ENCODE measurements at places on chromosomes 12 and 14.

GRCh38 chr12:46669720-46670119 lies 156.1 kb downstream of the SLC38A4 start:
- no peak for DNase-seq

DNA sequence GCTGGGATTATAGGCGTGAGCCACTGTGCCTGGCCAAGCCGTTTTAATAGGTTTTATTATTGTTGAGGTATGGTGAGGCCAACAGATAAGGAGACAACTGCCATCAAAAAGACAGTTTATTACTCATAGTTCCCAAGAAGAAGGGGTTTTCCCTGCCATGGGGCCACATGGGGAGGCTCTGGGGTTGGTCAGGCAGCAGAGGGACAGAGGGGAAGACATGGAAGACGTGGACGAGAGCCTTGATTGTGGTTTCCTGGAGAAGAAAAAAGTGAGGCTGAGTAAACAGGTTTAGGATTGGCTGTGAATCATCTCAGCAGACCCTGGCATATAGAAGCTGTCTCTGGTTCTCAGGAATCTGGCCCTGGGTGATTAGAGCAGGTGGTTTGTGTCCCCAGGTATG lies 69.9 kb downstream of the FOXN4 start:
- DNase-seq, result no peak

DNA sequence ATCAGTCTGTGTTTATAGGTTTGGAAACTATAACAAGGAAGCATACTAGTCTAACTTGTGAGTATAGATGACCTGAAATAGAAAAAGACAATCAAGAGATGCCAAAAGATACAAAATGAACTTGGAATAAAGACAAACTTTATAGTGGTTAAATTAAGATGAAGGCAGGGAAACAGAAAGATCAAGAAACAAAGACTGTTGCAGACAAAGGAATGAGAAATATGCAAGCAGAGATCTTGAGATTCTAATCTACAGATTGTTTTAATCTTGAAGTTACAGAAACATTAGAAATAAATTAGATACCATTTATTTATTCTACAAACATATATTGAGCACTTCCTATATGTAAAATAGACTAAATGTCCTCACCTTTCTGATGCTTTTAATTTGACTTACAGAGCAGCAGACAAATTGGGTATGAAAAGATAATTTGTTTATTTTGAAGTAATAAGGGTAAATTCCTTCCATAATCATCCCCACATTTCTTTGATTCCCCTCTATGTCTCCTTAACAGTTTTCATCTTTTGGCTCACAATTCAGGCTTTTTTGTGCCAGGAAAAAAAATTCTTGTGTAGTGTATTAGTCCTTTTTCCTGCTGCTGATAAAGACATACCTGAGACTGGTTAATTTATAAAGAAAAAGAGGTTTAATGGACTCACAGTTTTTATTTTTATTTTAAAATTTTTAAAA lies 134.4 kb downstream of the KITLG start:
- no peak for DNase-seq

DNA sequence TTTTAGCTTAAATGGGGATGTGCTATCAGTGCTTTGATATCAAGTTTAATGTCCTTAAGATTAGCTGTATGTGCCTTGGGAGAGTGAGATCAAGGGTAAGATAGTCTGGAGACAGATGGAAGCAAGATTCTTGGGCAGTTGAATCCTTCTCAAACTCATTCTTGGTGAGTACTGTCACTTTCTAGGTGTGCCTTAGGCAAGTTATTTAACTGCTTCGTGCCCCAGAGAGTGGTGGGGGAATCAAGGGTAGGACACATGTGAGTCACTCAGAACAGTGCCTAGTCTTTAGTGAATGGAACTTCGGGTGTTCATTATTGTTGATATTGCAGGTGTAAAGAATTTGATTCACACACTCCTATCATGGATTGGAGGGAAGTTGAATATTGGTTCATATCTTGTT lies 803.7 kb downstream of the DIO2 start:
- DNase-seq, result no peak

- DNase-seq, result no peak
These were observed 80.3 kb upstream of the NOS1 start for GRCh38 chr12:117441751-117442150.

DNA sequence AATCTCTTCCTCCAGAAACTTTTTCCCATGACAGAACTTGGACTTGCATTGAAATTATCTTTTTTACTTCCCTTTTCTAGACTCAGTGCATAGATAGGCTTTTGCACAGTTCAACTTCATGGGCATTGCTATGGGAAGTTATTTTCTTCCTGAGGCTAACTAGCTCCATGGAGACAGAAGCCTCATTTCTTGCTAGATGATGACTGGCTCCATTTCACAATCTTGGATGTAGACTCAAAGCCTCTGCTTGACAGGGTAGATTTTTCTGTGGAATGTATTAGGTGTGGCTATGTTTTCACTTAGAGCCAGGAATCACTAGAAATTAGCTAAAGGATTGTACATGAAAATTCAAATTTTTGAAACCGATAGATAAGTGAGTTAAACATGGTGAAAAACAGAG lies 884.1 kb upstream of the MGAT4C start:
- no peak for DNase-seq

DNA sequence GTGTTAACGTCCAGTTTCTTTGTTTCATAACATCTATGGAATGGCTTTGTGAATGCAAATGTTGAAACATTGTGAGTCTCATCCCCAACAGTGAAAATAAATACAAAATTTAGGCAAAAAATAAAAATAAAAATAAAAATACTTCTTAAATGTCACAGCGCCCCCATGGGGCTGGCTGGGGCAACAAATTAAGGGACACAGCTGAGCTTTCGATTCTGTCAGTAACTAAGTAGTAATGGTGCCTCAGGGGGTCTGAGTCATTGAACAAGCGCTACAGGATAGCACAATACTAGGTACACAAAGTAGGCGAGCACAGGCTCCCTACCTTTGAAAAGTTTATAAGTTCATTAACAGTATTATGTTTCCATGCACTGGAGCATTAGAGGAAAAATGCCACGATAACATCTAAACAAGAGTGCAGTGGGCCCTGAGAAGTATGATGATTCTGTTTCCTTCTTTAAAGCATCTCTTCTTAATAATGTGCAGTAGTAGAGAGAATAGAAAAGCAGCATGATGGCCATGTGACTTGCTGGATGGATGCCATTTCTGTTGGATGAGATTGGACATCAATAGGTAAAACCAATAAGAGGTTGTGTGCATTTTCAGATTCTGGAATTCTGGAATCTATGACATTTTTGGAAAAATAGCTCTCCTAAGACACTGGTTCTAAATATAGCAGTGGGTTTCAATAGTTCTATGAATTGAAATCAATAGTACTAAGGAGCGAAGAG lies 667.2 kb downstream of the DIO2 start:
- DNase-seq, result no peak

- DNase-seq, result no peak
These were observed 91.4 kb downstream of the SUDS3 start for GRCh38 chr12:118467641-118468305.

DNA sequence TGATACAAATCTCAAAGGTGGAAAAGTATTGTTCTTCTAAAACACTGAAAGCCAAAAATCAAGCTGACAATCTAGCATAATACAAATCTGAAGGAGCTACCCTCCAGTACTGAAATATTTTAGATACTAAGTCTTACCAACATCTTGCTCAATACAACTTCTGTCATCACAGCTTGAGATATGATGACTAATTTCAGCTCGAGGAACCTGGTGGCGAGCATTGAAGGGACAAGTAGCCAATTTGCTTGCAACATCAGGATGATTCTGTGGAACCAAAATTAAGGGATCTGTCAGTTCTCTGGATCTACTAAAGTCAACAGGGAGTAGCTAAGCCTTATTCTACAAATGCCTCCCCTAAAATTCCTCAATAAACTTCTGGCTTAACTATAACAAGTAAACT lies 10.4 kb downstream of the GTSF1 start:
- DNase-seq, result no peak

DNA sequence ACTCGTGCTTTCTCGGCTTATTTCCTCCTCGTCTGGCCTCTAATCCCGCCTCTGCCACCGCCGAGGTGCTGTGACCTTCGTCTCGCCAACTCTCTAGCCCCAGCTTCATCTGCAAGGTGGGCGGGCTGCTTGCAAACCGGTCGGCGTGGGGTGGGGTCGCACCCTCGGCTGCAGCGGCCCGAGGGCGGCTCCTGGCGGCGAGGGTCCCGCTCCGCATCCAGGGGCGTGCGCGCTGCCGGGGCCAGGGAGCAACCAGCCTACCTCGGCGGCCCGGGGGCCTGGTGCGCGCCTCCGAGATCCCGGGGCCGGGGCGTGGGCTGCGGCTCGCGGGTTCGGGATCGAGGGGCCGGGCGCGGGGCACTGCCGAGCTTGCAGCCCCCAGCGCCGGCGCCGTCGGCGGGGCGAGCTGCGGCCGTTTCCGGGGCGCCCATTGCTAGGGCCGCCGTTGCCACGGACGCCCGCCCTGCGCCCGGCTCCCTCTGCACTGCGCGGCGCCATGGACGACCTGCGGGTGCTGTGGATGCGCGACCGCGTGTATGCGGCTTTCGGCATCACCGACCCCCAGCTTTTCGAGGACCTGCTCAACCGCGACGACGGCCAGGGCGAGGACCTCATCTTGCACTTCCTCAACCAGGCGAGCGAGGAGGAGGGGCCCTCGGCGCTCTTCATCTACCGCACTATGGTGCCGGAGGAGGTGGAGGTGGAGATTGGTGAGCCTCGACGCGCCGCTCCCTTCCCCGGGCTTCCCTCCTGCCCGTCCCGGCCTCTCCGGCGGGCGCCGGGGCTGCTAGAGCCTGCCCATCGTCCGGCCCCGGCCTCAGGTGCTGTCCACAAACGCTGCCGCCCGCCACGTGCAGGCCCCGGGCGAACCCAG lies at the start of gene DNAH10:
Gene DNAH10 (plus strand): TSS at position 461 of the 874 bp plus-strand sequence. CDS start 36 bp downstream, at position 497.
- peak; percentile 51 for DNase-seq

GRCh38 chr14:79580906-79581305 lies 630.4 kb downstream of the DIO2 start:
- DNase-seq, result no peak

DNA sequence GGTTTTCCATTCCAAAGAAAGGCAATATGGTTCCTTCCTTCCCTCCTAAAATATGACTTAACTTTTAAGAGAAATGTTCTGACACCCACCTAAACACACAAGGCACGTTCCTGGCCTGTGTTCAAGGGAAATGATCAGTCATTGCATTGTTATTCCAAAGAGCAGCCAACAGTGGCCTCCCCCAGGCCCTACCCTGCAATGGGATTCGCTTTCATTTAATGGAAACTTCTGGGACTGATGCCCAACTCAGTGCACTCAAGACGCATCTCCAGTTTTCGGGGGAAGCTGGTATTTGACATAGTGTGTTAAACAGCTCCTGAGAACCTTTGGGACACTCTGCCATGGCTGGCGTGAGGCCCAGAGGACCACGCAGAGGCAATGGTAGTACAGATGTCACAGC lies 65.9 kb downstream of the DDX51 start:
- no peak for DNase-seq

DNA sequence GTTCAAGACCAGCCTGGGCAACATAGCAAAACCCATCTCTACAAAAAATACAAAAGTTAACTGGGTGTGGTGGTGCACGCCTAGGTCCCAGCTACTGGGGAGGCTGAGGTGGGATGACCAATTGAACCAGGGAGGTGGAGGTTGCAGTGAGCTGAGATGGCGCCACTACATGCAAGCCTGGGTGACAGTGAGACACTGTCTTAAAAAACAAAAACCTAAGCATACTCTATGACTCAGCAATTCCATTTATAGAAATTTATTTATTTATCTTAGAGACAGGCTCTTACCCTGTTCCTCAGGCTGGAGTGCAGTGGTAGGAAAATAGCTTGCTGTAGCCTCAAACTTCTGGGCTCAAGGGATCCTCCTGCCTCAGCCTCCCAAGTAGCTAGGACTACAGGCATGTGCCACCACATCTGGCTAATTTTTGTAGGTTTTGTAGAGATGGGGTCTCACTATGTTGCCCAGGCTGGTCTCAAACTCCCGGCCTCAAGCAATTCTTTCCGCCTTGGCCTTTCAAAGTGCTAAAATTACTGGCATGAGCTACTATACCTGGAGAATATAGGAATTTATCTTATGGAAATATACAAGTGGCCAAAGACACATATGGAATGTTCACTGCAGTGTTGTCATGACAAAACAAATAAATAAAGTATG lies 43.3 kb downstream of the NCKAP5L start:
- no peak for DNase-seq

DNA sequence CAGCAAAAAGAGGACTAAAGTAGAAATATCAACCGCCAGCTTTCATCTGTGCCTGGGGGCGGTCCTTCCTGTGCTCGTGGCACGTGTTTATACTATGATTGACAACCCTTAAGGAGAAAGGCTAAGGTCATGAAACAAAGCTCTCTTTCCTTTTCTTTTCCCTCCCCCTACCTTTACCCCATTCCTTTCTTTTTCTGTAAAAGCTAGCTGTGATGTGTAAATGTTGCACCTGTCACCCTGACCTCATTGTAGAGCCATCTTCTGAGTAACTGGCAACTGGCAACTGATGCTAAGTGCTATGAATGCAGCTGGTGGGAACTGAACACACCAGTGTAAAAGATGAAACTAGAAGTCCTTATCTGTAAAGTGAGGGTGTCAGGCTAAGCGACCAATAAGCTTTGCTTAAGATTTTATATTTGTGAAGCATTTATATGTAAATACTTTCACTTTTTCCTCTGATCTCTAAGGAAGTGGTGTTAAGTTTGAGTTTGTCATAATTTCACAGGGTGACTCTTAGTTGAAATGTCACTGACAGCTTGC lies 102.8 kb upstream of the BCAT1 start:
- peak; percentile 18 for DNase-seq

GRCh38 chr12:51131745-51132521 lies 41.0 kb downstream of the TFCP2 start:
- DNase-seq, result no peak

DNA sequence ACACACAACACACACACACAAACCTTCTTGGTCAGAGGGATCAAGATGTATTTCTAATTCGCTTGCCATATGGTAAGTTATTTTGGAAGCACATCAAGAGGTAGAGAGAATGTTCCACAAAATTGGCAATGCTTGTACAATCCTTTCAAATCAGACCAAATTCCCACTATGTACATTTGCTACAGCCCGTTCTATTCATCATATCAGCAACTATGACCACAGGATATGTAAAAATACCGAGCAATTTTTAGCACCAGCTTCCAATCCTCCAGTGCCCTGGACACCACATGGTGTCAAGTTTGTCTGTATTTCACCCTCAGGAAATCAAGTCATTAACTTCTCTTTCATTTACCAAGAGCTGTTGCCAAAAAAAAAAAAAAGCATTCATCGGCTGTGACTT lies 21.2 kb downstream of the TBX5 start:
- DNase-seq, result no peak

- DNase-seq, result no peak
These were observed 35.3 kb downstream of the TRAFD1 start for GRCh38 chr12:112160611-112161010.

GRCh38 chr14:33799705-33800570 lies 150.9 kb downstream of the EGLN3 start:
- DNase-seq, result no peak

DNA sequence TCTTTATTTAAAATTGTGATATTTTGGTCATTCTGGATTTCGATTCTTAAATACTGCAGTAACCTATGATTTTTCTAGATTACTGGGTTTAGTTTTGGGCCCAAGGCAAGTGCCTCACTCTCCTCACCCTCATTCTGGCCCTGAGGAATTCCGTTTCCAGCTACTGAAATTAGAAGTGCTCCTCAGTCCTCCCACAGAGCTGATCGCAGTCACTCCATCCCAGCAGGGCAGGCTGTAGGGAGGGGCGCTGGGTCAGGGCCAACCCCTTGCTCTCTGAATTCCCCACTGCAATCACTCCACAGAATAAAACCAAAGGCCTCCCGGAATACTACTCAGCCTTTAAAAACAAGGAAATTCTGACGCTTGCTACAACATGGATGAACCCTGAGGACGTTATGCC lies 66.5 kb upstream of the DIO3 start:
- DNase-seq, result no peak

Measured in GM19239 (cell line).